Stimulated activated CD4-positive, alpha-beta T cell treated with anti-CD3 and anti-CD28 coated beads, Interleukin-15, amount 100 ng/mL, for 1 hour (primary cell): ENCODE measurements at places on chromosomes 12 and 14.
A peak's percentile ranks its signal among the peaks of the same experiment; 100 is the strongest.

DNA sequence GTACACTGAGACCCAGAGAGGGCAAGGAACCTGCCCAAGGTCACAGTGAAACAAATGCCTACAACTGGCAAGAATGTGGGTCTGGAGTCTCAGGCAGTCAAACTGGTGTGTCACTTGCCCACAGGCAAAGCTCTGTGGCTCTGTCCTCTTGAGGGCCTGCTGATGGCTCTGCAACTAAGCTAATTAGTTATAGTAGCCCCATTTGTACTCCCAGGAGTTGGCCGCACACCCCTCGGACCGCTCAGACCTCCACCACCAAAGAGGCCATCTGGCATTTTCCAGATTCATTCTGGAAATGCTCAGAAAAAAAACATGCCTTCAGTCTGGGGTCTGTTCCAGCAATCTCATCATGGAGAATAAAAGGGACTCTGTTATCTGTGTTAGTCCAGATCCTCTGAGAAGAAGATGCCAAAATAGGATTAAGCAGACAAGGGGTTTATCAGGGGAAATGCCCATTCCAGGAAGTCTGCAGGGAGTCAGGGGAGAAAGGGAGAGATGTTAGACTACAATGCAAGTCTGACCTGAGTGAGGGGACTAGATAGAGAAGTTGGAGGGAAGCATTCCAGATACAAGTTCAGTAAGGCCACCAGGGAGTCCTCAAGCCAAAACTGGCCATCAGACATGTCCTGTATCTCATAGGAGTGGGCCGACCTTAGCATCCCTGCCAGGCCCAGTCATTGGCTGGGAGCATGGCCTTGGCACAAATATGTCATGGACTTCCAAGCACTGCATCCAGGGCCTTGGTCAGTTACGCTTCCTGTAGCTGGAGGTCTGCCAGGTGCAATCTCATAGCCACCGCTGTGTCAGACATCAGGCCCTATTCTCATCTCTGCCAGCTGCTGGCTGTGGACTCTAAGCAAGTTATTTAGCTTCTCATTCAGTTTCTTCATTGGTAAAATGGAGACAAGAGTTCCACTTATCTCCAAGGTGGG, 15.4 kb upstream of the OAS1 start:
- no peak for DNase-seq

- DNase-seq: peak; percentile 35
Observed at GRCh38 chr14:50045039-50045711, 71.2 kb downstream of the VCPKMT start.

DNA sequence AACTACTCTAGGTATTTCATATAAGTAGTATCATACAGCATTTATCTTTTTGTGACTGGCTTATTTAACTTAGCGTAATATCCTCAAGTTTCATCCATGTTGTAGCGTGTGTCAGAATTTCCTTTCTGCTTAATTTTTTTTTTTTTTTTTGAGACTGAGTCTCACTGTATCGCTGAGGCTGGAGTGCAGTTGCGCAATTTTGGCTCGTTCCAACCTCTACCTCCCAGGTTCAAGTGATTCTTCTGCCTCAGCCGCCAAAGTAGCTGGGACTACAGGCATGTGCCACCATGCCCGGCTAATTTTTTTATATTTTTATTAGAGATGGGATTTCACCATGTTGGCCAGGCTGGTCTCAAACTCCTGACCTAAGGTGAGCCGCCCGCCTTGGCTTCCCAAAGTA, 28.9 kb downstream of the PNMA1 start:
- no peak for DNase-seq

GRCh38 chr14:33460164-33460563, 490.7 kb downstream of the EGLN3 start:
- no peak for DNase-seq

DNA sequence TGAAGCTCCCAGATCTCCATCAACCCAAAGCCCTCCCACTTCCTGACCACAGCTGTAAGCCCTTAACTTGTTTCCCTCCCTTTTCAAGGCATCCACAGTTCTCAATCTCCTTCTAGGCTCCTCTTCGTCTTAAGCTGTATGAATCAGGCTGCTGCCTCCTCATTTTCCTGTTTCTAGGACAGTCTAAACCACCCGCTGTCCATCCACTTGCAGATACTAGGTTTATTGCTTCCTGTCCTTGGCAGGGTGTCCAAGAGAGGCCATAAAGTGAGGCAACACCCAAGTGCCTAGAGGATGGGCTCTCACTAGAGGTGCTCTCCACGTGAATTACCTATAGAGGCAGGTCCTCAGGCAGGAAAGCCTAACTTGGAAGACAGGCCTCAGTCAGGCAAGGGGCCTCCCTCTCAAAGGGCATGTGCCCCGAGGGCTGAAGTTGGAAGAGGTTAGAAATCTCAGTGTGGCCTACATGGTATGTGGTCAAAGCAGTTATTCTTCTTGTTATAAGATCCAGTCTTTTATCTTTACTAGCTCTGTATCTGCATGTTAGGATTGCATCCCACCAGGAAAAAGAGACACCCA, 8.8 kb upstream of the TMEM106C start:
- no peak for DNase-seq

GRCh38 chr14:57227083-57227482, 41.6 kb downstream of the EXOC5 start:
- DNase-seq: no peak

DNA sequence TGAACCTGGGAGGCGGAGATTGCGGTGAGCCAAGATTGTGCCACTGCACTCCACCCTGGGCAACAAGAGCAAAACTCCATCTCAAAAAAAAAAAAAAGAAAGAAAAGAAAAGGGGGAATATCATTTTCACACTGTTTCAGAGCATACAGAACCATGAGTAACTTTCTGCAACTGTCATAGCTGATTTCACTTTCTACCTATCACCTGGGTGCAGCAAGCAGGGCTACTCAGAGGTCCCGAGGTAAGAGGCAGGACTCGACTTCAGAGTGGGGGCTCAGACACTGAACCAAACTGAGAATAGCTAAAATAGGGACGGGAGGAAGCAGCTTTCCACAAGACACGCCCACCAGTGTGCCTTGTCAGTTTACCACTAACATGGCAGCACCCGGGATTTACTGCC, 29.8 kb downstream of the OR10P1 start:
- no peak for DNase-seq

- DNase-seq: no peak
Observed at GRCh38 chr12:56808954-56809353, 45.8 kb downstream of the HSD17B6 start.

DNA sequence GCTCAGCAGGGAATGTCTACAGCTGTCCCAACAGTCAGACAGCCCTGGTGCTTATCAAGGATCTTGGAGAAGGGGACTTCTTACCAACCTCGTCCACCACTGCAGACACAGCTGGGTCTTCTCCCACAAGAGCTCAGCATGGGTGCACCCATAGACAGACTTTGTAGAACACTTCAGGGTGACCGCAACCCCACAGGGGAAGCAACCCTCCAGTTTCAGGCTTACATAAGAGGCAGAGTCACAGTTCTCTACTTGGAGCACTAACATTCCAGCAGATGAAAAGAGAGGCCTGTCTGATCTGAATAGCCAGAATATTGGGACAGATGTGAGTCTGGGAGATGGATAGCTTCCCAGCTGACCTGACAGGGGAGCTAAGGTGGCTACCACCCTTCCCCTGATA, 3.5 kb upstream of the CLEC1A start:
- no peak for DNase-seq

- DNase-seq: no peak
Observed at GRCh38 chr12:103969391-103969790, 3.7 kb downstream of the TDG start.

DNA sequence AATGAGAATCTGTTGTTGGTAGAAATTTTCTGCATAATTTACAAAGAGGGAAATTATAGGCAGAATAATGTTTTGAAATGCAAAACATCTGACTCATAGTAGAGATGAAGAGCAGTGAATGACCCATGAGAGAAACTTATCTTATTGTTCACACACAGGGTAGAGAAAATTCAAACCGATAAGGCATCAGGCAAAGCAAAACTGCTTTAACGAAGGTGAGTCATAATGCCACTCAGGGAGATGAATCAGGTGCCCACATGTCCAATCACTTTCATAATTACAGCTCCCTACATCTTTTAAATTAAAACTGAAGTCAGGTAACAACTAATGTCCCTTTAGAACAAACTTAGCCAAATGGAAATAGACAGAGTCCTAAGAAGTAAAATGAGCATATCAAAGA, 265.6 kb upstream of the GARIN6 start:
- no peak for DNase-seq

GRCh38 chr12:110351119-110351518, 52.4 kb downstream of the ANAPC7 start:
- no peak for DNase-seq
